ENCODE measurements at places on chromosomes 4 and X.

GRCh38 chr4:80263541-80264351 is 2.7 kb upstream of the FGF5 start:
- peak; percentile 26 for DNase-seq

DNA sequence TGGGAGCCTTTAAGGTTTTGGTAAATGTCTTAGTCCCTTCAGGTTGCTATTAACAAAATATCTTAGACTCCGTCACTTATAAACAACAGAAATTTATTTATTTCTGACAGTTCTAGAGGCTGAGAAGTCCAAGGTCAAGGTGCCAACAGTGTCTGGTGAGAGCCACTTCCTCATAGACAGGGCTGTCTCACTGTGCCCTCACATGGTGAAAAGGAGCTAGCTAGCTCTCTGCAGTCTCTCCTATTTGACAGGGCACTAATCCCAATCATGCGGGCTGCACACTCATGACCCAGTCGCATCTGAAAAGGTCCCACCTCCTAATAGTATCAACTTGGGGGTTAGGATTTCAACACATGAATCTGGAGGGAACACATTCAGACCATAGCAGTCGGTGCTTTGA is 63.4 kb upstream of the KLF3 start:
- no peak for DNase-seq

- DNase-seq: no peak
These were observed 8.7 kb upstream of the GABRE start for GRCh38 chrX:151983186-151983585.

DNA sequence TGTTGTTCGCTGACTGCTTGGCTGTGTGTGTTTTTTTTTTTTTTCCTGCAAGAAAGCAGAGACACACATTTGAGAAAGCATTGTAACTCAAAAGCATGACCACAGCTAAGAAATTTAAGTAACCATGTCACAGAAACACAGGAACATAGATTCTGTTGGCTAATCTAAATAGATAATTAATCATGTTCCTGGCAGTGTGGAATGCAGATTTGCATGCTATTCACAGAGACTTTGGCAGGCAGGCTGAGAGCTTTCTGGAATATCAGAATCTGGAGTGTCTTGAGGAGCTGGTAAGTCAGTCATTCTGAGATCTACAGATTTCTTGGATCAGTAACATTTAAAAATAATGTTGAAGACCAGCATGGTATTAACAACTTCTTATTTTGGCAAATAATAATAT is 33.2 kb upstream of the SMS start:
- DNase-seq: no peak

- no peak for DNase-seq
These were observed 236.7 kb downstream of the SLITRK2 start for GRCh38 chrX:146054311-146054710.

- peak; percentile 54 for DNase-seq
These were observed 26.5 kb downstream of the HNRNPDL start for GRCh38 chr4:82403725-82404124.

DNA sequence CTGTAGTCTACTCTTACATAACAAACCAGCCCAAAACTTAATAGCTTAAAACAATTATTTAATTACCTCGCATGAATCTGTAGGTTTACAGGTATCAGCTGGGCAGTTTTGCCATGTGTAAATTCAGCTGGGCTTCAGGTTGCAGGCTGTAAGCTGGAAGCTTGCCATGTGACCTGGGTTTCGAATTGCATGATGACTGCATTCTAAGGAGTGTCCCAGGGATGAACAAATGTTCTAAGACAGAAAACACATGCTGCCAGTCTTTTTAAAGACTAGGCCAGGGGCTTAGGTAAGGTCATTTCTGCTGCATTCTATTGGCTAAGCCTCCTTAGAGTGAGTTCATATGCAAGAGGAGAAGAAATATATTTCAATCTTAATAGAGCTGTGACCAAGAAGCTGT is 44.8 kb downstream of the GRIA2 start:
- peak; percentile 10 for DNase-seq

DNA sequence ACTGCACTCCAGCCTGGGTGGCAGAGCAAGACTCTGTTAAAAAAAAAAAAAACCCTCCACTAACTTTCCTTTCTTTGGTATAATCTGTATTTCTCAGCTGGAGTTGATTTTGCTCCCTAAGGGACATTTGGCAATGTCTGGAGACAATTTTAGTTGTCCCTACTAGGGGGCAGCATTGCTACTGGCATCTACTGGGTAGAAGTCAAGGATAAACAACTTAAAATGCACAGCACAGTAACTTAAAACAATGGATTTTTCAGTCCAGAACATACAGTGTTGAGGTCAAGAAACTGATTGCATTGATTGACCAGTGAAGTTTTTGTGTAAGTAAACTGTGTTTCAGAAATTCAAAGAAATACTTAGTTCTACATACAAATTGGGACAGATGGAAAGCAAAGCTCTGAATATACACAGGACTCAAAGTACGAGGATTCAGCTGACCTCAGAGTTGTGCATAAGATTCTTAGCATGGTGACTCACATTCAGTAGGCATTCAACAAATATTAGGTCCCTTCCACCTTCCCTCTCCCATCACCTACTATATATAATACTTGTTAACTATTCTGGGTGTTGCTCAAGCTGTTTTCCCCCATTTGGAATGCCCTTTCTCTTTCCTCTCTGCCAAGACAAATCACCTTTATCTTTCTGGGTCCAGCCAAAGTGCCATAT is 8.8 kb downstream of the DDX53 start:
- no peak for DNase-seq

- DNase-seq: no peak
These were observed 6.9 kb upstream of the BBS7 start for GRCh38 chr4:121877041-121877773.

- peak; percentile 59 for DNase-seq
These were observed 23.3 kb downstream of the MAEA start for GRCh38 chr4:1312821-1313640.

DNA sequence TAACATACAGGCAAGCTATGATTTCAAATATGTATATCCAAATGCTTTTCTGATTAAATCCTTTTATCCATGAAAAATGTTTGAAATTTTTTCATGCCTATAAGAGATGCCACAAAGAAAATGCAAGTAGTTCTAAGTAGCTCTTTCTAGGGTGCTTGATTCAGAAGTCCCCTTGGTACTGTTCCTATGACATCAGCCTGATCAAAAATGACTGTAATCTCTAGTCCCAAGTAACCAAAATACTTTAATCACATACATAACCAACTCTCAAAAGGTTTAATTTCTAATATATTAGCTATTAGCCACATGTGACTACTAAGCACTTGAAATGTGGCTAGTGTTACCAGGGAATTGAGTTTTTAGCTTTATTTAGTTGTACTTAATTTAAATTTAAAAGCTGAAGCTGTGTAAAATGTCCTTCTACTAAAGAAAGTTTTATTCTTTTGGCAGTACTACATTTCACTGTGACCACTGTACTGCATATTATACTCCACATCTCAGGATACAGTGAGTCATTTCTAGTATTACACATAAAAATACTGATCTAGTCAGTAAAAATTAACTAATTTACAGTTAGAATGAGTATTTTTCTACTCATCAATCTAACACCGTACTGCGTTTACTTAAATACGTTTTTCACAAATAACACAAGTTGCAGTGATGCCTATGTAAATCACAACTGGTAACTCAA is 33.9 kb downstream of the FBXW7 start:
- no peak for DNase-seq

GRCh38 chr4:16183604-16184003 is 42.7 kb downstream of the TAPT1 start:
- DNase-seq: no peak

DNA sequence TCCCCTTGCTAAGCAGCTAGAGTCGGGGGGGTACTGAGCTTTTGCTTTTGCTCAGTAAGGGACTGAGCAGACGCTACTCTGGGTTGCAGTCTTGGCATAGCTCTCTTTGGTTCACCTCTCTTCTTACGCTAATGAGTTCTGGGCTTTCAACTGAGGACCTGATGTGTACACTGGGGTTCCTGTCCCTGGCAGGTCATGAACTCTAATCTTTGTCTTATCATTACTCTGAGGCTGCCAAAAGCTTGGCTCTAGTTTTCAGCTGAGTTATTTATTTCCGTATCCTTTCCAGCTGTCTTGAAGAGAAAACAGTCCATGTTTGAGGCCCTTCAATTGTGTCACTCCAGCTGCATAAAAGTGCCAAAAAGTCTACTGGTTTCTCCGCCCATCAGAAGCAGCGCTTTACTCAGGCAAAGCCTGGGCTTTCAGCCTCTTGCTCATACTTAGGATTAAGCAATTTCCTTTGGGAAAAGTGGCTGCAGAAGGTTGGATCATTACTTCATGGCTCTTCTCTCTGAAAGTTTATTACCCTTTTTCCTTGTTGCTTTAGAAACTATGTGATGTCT is 121.0 kb upstream of the STOX2 start:
- no peak for DNase-seq

DNA sequence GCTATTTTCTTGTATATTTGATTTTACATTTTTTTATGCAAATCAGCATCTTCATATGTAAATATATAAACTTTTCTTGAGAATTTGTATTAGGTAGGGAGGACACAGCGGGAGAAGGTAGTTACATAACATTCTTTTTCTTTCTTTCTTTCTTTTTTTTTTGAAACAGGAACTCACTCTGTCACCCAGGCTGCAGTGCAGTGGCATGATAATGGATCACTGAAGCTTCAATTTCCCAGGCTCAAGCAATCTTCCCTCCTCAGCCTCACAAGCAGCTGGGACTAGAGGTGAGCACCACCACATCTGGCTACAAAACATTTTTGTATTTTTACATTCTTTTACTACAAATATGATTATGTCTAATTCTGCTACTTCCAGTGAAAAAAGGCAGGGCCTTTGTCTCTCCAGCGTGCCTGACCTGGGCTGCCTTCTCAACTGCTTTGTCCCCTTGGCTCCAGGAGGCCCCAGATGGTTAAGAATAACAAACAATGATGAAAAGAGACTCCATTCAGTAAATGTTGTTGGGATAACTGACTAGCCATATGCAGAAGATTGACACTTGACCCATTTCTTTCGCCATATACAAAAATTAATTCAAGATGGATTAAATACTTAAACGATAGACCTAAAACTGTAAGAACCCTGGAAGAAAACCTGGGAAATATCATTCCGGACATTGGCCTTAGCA is 46.5 kb upstream of the FAT4 start:
- DNase-seq: no peak

GRCh38 chr4:81049907-81050306 is 19.4 kb downstream of the BMP3 start:
- DNase-seq: no peak

DNA sequence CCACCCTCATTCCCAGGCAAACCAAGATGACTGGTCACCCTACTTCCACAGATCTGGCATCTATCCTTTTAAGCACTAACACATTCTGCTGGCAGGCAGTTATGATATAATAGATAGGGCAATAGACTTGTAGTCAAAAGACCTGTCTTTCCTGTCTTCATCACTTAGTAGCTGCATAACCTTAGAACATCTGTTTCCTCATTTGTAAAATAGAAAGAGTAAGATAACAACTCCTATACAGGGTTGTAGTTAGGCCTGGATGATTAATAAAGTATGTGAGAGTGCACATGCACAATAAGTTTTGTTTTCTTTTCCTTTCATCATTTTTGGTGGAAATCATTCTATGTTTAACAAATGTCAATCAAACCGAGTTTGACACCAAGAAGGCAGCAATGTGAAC is 72.1 kb downstream of the GPR82 start:
- no peak for DNase-seq

DNA sequence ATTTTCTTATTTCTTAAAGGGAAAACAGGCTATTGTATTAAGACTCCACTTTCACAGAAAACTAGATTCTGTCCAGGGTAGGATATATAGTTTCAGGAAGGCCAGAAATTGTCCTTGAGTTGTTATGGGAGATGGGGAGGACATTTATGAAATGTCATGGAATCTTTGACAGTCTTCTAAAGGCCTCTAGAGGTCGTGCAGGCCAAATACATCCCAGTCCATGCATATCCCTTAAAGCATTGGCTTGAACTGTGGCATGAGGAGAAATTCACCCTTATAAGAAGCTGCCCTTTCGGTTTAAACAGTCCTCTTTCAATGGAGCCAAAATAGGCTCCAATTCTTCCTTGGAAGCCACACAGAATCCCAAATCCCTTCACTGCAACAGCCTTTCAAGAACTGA is 183.6 kb upstream of the NOCT start:
- DNase-seq: no peak

DNA sequence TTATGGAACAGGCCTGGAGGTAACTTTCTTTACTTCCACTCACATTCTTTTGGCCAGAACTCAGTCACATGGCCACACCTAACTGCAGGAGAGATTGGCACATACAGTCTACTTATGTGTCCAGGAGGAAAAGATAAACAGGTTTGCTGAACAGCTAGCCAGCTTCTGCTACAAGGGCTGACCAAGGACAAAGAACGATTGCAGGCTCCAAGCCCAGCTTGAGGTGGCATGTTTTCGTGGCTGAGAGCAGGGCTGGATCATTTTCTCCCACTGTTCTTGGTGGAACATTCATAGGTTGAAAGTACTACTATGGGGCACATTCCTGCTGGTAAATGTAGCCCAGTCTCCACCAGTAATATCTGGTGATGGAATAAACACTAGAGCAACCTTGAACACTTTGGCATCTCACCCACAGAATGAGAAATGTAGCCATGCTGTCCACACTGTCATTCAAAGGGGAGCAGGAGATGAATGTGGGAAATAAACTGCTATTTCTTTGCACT is 28.2 kb downstream of the NHS start:
- DNase-seq: no peak

GRCh38 chrX:3592184-3592583 is 121.3 kb downstream of the PRKX start:
- DNase-seq: no peak

DNA sequence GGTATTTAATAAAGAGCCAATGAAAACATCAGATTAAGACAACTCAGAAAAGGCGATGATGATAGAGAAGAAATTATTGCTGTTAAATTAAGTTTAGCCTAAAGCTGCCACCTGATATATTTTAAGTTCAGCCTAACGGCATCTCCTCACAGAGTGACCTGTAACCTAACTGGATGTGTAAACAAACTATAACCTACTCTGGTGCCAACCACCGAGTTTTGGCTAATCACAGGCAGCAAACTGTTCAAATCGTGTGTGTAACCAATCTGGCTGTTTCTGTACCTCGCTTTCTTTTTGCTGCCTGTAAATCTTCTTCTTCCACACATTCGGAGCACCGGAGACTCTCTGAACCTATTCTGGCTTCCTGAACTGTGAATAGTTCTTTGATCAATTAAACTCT is 37.8 kb upstream of the MED14 start:
- DNase-seq: no peak

DNA sequence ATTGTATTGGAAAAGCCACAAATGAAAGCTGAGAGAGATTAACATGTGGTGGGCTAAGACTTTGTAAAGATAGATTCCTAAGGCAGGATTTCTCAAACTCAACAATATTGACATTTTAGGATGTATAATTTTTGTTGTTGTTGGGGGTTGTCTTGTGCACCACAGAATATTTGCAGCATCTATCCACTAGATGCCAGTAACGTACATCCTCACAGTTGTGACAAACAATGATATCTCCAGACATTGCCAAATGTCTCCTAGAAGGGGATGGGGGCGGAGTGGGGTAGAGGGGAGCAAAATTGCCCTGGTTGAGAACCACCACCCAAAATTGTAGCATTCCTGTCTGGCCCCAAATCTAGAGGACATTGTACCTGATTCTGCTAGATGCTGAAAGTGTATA is 14.7 kb upstream of the CBR4 start:
- peak; percentile 67 for DNase-seq

- no peak for DNase-seq
These were observed 215.7 kb upstream of the NEIL3 start for GRCh38 chr4:177093964-177094363.

All from osteoblast (primary cell).